ENCODE measurements at places on chromosomes 12 and 14. TPM values are rescaled to one million over a fixed set of nuclear protein-coding genes. Genes with fewer than 3 reads are reported as not detected.

DNA sequence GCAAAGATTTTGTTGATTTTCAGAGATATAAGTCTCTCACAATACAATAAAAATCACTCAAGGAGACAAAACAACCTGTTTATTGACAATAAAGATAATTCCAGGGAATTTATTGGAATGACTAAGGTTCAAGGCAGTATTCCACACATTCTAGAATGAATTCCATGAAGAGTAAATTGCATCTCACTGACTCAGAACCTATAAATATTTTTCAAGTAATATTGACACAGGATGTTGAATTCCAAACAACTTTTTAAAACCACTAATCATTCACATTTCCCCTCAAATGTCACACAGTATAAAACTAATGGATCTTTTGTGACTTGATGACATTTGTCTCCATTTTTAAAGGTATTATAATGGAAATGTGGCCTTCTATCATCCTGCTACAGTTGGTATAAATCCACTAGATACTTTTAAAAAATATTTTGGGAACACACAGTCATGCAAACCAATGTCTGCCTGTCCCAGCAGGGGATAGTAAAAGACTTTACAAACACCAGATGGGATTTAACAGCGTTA lies 42.1 kb upstream of the LGR5 start:
- DNase-seq: no peak

GRCh38 chr14:105322791-105323556 lies 8.4 kb downstream of the PACS2 start:
- DNase-seq: no peak

The WNT1 gene
- 0.07 TPM for polyA plus RNA-seq

The TPPP2 gene
- polyA plus RNA-seq: 0.34 TPM

The LALBA gene
- not detected for polyA plus RNA-seq

DNA sequence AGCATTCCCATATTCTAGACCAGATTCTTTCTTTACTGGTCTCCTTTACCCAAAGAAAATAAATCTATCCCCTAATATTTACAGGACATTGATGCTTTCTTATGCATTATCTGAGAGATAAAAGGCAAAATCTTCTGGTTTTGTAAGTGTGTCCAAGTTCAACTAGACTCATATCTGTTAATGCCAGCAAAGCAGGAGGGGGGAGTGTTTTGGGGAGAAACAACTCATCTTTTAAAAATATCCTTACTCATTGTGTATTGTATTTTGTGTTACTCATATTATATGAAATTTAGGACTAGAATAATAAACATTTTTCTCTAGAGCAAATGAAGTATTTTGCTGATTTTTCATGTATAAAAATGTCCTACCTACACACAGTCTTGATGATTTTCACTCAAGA lies 54.8 kb downstream of the SAMD4A start:
- DNase-seq: no peak

The PDZRN4 gene
- polyA plus RNA-seq: 0.27 TPM

GRCh38 chr12:2212537-2212936 lies 159.8 kb downstream of the CACNA1C start:
- no peak for DNase-seq

DNA sequence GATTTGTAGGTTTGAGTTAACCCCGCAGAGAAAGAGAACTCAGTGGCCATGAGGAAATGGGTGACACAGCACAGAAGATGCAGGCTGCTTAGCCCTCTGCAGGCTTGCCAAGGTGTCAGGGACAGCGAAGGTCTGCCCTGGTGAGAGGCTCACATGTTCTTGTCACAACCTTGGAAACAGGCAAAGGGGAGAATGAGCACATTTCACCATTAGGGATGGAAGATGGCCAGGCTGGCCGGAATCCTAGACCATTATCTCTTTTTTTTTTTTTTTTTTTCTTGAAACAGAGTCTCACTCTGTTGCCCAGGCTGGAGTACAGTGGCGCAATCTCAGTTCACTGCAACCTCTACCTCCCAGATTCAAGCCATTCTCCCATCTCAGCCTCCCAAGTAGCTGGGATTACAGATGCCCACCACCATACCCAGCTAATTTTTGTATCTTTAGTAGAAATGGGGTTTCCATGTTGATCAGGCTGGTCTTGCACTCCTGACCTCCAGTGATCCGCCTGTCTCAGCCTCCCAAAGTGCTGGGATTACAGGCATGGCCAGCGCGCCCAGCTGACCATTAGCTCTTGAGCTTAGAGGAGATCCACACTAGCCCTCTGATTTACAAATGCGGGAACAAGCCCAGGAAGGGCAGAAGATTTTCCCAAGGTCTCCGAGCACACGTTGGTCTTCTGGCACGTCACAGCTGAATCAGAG lies 34.6 kb downstream of the LTBP2 start:
- no peak for DNase-seq

Measured in small intestine (tissue), 16 donors.